ENCODE measurements at places on chromosomes 13 and 19.

GRCh38 chr13:81283561-81283960, 942.6 kb upstream of the SPRY2 start:
- DNase-seq = no peak

DNA sequence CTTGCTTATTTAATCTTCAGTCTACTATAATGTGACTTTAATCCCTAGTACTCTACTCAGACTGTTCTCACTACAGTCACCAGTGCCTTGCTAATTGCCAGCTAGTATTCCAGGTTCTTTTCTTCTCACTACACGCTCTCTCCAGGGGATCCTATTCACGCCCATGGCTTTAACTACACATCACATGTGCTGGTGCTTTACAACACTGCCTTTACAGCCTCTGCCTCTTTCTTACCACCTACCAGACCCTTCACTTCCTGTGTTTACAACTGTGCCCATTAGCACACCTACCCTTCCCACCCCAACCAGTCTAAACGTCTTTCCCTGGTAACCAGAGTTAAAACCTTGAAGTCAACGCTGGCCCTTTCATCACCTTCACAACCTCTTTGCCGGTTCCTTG, 249.5 kb downstream of the DNAJC15 start:
- no peak for DNase-seq

- no peak for DNase-seq
These were observed 9.3 kb upstream of the RCBTB2 start for GRCh38 chr13:48542138-48542537.

DNA sequence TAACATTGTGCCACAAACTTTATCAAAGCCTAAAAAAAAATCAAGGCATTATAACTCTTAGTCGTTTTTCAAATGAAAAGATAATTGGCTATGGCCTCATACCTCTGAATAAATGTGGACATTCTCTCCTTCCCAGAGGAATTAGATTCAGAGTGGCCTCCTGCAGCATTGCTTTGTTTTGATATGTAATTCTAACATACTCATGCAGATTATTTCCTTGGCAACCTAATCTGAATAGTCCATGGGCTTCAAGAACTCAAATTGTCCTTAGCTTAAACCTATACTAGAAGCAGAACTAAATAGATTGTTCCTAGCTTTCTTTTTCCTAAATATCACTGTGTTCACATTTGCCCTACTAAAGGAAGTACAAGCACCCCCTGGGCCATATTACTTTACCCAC, 1146.9 kb downstream of the OLFM4 start:
- no peak for DNase-seq

DNA sequence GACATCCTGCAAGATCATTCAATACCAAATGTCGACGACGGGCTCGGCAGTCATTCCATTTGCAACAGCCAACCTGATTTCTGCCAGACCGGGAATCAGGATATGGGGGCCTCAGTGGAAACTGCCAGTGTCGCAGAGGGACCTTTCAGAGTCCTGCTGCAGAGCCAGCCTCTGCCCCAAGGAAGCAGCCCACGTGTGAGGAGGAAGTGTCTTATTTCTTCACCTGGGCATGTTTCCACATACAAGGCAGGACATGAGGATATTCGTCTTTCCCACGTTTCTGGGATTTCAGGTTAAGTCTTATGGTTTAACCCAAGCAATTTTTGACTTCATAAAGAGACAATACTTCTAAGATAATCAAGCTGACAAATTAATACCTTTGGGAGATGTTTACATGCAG, 69.9 kb downstream of the ABCC4 start:
- DNase-seq = no peak

DNA sequence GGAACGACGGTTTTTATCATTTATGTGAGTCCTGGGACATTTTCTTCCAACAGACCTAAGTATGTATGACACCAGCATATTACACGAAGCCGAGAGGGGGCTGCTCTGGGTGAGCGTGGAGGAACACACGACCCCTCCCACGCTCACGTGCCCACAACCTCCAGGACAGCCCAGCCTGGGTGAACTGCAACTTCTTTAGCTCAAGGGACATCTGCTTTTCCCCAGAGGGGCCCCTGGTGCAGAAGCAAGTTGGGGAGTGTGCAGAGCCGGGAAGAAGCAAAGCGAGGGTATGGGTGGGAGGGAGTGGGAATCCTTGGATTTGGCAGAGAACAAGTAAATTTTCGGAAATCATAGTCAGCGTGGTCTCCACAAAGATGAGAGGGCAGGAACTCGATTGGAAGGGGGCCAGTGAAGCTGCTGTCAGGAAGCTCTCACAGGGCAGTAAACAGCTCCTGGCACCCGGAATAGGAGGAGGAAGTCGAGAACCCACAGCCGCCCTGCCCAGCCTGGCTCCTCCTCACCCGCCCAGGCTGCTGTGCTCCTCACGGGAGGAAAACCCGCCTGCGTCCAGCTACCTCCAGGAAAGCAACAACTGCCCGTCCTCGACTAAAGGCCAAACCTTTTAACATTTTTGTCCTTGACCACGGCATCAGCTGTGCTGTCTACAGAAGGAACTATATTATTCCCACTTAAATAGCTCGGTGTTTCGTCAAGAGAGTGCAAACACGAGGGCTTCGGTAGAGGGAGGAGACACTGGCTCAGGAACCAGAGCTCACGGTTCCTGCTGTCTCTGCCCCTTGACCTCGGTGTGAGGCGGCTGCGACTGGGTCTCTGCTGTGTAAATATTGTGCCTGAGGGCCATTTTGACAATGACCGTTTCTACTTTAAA, 17.2 kb upstream of the CFAP97D2 start:
- DNase-seq = peak; percentile 26

GRCh38 chr13:27660511-27660910, 38.8 kb downstream of the POLR1D start:
- DNase-seq = no peak

DNA sequence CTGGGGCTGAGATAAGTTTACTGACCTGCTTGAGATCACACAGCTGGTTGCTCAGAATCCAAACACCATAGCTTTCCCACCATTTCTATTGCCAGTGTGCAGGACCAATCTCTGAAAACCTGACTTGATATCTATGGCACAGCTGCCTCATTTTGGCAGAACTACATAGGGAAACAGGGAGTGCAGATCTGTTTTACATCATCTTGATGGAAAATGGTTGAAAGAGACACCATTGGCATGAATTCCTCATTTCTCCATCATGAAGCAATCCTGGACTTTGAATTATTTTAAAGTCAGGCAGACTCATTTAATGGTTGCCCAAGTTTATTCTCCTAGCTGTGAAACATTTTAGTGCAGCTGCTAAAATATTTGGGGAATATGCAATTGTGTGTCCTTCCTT, 1628.2 kb upstream of the SLC10A2 start:
- DNase-seq = no peak

GRCh38 chr13:94210816-94211215, 268.7 kb downstream of the DCT start:
- DNase-seq = no peak

DNA sequence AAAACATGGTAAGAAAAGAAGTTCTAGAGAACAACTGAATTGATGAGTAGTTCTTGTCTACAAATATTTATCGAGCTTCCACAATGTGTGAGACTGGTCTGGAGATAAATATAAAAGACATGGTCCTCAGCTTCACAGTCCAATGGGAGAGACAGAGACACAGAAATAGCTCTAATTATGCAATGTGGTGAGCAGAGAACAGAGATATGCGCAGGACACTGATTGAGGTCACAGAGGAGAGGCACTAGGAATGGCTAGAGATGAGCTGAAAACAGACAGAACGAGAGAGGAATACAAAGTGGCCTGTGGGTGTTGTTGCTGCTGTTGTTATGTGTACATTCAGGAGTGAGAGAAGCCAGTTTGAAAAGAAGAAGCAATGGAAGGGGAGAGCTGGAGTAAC, 53.2 kb downstream of the GPALPP1 start:
- no peak for DNase-seq

GRCh38 chr13:106570299-106570852, 2.4 kb upstream of the ARGLU1 start:
- peak; percentile 74 for DNase-seq

GRCh38 chr13:97659602-97660001, 225.6 kb downstream of the RAP2A start:
- DNase-seq = no peak
